ENCODE measurements at places on chromosomes 5 and 9. TPM values are rescaled to one million over a fixed set of nuclear protein-coding genes. Genes with fewer than 3 reads are reported as not detected.

The SDHA gene
- total RNA-seq = 92.6 TPM

The FBN2 gene
- total RNA-seq = 45.1 TPM

The FAM151B gene
- total RNA-seq = 6.8 TPM

The MAP1B gene
- total RNA-seq = 401 TPM

The ISCA1 gene
- 46.5 TPM for total RNA-seq

The CYLC2 gene
- total RNA-seq = not detected

The PAEP gene
- total RNA-seq = not detected

The TLX3 gene
- not detected for total RNA-seq

The PCAT7 gene
- total RNA-seq = 0.09 TPM

The LHX2 gene
- total RNA-seq = not detected

The PCDHGA8 gene
- total RNA-seq = 2.5 TPM

The TEX10 gene
- 36.0 TPM for total RNA-seq

The BNC2 gene
- 53.3 TPM for total RNA-seq

The WDR31 gene
- 2.4 TPM for total RNA-seq

The BARHL1 gene
- not detected for total RNA-seq

The NEUROG1 gene
- not detected for total RNA-seq

The OLFM1 gene
- total RNA-seq = 1.5 TPM

The CER1 gene
- total RNA-seq = not detected

The NME5 gene
- 6.0 TPM for total RNA-seq

The MAML1 gene
- total RNA-seq = 4.7 TPM

The SV2C gene
- 0.08 TPM for total RNA-seq

The SPATA31A3 gene
- total RNA-seq = not detected

The TRIM36 gene
- total RNA-seq = 0.36 TPM

The ZNF367 gene
- total RNA-seq = 0.33 TPM

The DIAPH1 gene
- total RNA-seq = 16.3 TPM

The C9 gene
- not detected for total RNA-seq

The IL31RA gene
- 0.72 TPM for total RNA-seq

The CARD6 gene
- 24.2 TPM for total RNA-seq

The SPDL1 gene
- 43.7 TPM for total RNA-seq

The DNAI1 gene
- not detected for total RNA-seq

The NKD2 gene
- 0.81 TPM for total RNA-seq

The GTF3C4 gene
- 16.4 TPM for total RNA-seq

The CDH6 gene
- total RNA-seq = 7.4 TPM

The NUTM2G gene
- total RNA-seq = not detected

Measured in fibroblast of the aortic adventitia (primary cell).